ENCODE measurements at places on chromosomes 3 and 15.

DNA sequence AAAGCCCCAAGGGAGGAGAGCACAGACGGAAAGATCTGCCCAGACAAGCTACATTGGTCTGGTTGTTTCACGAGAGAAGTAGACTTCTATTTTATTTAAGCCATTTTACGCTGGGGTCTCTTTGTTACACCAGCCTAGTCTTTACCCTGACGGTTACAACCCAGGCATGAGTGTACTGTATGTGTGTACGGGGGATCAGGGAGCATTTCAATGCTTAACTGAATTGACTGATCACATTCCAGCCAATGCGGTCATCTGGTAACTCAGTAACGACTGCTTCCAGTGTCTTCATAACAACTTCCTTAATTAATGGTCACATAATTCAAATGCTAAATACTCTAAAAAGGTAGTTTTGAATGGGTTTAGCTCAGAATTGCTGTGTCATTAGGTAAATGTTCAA, 288.6 kb downstream of the FOXP1 start:
- DNase-seq, result no peak

GRCh38 chr3:13380971-13381370, 39.2 kb downstream of the NUP210 start:
- no peak for DNase-seq

DNA sequence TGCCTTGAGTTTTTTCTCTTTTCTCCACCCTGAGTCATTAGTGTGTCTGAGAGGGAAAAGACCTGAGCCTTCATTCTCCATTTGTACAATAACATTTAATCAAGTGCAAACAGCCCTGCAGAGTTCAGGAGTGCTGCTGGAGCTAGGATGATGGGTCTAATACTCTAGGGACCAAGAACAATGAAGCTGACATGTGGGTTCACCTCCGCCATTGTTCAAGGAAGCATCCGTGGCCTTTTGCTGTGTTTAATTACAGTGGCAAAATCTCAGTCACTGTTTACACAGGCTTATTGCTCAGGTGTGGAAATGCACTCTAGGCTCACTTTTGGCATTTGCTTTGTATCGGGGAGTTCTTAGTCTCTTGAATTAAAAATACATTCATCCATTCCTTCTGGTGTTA, 259.6 kb downstream of the LRTM1 start:
- DNase-seq, result no peak

GRCh38 chr3:70800951-70801350, 488.5 kb upstream of the MDFIC2 start:
- DNase-seq, result no peak

All from HuH-7.5 (cell line).